ENCODE measurements at places on chromosomes 2 and 18.

- no peak for DNase-seq
Observed at GRCh38 chr2:71833855-71834560, 313.7 kb downstream of the CYP26B1 start.

DNA sequence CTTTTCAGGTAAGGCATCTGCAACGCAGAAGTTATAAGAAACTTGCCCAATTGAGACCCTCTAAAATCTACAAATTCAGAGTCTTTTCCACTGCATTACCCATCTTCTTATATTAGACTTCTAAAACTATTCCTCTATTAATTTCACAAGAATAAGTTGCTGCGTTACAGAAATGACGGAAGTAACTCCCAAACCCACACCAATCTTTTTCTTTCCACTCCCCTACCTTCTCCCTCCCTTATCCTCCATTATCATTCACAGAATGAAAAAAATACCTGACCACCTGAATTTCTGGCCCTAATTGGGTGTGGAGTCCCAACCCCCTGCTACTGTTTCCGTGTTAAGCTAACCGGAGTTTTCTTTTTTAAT lies 689 bp downstream of the RPRD1A start:
- peak; percentile 2 for DNase-seq

GRCh38 chr2:131682122-131682944 lies 154.6 kb downstream of the CCDC74A start:
- DNase-seq, result peak; percentile 83

DNA sequence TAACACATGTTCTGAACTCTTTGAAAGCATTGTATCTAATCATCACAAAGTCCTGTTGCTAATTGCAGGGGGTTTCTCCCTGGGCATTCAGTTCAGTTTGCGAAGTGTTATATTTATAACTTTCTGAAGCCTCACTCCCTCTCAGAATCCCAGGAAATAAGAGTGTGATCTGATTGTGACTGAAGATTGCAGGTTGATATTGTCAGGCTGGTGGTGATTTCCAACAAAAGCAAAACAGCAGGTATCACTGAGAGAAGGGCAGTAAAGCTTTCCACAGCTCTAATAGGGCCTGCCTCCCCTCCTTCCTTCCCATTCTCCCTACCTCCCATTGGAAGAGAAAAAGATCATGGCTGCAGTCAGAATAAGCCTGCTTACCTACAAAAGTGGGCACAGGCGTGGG lies 466.7 kb upstream of the FSHR start:
- no peak for DNase-seq

DNA sequence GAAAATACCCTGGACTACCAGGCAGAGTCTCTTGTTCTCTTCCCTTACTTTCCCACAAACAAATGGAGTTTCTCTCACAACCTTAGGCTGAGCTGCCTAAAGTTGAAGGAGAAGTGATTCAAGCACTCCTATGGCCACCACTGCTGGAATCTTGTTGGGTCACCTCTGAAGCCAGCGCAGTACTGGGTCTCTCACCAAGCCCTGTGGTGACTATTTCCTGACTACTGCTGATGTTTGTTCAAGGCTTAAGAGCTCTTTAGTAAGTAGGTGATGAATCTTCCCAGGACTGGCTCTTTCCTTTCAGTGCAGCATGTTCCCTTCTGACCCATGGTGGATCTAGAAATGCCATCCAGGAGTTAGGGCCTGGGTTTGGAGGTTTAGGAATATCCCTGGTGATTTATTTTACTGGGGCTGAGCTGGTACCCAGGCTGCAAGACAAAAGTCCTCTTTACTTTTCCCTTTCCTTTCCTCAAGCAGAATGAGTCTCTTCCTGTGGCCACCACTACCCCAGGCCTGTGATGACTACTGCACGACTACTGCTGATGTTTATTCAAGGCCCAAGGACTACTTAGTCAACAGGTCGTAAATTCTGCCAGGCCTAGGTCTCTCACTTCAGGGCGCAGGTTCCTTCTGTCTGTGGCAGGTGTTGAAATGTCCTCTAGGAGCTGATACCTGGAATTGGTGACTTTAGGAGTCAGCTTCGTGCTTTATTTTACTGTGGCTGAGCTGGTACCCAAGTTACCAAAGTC lies 121.8 kb downstream of the SLC4A10 start:
- DNase-seq, result no peak

DNA sequence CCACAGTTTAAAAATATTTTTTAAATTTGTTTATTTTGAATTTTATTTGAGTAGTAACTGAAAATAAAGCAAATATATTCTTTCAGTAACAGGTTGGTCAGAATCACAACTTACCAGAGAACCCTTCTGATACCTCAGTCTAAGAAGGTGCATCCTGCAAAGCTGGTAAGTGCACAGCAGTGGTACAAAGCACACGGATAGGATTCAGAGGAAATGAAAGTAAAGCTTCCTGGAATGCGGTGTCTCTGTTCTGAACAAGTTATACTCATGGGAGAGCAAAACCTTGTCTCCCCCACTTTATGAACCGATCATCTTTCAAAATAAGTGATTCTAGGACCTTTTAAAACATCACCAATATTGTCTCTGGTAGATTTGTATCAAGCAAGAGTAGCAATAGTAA lies 398.3 kb downstream of the TMX3 start:
- DNase-seq, result no peak

- no peak for DNase-seq
Observed at GRCh38 chr2:19700861-19701585, 200.8 kb downstream of the TTC32 start.

- DNase-seq, result no peak
Observed at GRCh38 chr2:151230627-151231140, 31.0 kb downstream of the RBM43 start.

DNA sequence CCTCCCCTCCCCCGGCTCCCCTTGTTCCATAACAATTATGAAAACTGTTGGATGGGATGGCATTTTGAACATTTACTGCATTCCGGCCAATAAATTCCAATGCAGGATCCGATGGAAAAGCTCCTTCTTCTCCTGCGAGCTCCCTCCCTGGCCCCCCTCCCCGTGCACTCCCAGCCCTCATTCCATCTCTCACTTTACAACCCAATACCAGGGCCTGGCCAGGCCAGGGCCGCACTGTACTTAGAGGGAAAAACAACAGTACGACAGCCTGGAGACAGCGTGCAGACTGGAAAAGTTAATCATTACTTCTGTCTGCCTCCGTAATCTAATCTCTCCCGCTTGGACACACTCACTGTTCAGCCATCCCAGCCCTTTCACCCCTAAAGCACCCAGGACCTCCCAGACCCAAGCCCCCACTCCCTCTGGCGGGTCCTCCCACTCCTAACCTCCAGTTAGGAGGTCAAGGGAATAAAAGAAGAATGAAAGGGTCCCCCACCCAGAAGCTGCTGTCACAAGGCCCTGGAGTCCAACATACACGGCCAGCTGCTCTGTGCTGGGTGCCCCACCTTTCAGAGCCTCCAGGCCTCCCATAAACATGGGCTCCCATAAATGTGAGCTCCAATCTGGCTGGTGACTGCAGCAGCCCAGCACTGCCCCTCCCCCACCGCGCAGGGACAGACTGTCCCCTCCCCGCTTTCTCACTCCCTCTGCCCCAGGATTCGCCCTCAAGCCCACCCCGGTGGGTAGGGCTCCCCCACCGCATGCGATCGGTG lies 20.6 kb downstream of the SMAD7 start:
- DNase-seq, result peak; percentile 62

- DNase-seq, result no peak
Observed at GRCh38 chr18:22265838-22266237, 96.4 kb downstream of the GATA6 start.

GRCh38 chr2:147181351-147182029 lies 663.3 kb upstream of the ACVR2A start:
- no peak for DNase-seq

- no peak for DNase-seq
Observed at GRCh38 chr2:237296756-237297155, 117.2 kb downstream of the COL6A3 start.

- DNase-seq, result no peak
Observed at GRCh38 chr2:217901835-217902378, 100.9 kb downstream of the TNS1 start.

DNA sequence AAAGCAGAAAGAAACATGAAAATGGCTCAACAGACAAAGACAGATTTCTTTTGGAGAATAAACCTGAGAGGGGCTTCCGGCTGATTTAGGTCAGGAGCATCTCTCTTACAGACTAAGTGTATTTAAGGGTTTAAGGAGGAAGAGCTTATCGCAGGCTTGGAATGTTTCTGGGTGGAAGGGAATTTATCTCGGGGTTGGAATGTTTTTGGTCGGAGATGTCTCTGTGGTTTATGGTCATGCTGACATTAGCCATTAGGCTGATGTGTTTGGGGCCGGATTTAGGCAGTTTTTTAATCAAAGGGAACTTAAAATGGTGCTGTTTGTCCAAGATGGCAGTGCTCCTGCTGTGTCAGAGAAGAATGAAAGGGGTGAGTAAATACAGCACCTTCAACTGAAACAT lies 14.4 kb upstream of the PSMA8 start:
- DNase-seq, result no peak

GRCh38 chr2:65137197-65137775 lies 7.4 kb upstream of the RAB1A start:
- DNase-seq, result no peak

DNA sequence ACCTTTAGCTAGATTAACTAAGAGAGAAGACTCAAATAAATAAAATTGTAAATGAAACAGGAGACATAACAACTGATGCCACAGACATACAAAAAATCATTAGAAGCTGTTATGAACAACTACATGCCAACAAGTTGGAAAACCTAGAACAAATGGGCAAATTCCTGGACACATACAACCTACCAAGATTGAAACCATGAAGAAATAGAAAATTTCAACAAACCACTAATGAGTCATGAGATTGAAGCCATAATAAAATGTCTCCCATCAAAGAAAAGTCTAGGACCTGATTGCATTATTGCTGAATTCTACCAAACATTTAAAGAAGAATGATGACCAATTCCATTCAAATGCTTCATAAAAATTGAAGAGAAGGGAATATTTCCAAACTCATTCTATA lies 54.3 kb downstream of the ST3GAL5 start:
- no peak for DNase-seq

DNA sequence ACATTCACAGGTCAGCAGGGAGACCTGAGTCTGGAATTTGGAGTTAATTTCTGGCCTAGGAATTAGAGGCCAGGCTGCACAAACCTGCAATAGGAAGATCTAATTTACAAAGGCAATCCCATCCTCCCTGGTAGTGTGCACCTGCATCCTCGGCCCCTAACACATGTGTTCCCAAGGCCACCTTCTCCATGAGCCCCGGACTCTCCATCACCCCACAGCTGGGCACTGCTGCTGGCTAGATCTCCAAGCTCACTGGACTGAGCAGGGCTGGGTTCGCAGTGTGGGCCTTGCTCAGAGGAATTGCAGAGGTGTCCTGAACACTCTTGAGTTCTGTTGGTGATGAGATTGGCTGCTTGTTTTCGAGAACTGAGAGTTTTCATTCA lies 162.6 kb upstream of the TWIST2 start:
- no peak for DNase-seq

DNA sequence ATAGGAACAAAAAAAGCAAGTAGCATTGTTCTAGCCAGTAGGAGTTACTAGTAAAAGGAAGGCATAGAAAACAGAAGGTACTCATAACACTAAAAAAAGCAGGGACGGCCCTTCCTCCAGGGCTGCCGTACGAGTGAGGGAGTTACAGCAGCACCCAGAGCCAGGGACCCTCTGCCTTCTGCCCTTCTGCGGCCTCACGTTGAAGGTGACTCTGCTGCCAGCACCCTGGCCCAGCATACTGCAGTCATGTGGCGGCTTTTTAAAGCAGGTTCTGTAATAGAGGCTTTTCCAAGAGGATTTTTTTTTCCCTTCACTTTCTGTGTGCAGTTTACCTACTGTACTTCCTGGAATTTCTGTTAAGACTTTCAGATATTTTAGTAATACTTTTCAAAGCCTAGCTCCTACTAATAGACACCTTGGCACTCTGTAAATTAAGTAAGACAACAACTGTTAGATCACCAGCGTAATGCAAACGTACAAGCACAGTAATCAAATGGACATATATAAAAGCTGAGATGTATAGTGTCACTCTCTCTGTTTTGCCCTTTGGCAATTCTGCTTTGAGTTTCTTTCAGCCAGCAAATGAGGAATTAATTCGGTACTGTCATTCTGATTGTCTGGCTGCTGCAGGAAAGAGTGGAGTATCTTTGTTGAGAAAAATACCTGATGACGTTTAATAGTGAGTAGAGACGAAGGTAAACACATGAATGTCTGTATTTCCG lies 161.5 kb downstream of the PTGR3 start:
- no peak for DNase-seq

- peak; percentile 45 for DNase-seq
Observed at GRCh38 chr2:120576509-120577474, 158.9 kb upstream of the GLI2 start.

GRCh38 chr18:48832938-48833700 lies 117.6 kb downstream of the SMAD7 start:
- DNase-seq, result peak; percentile 49

GRCh38 chr2:239944694-239945551 lies 80.2 kb downstream of the NDUFA10 start:
- no peak for DNase-seq

- no peak for DNase-seq
Observed at GRCh38 chr2:60023256-60023985, 530.0 kb downstream of the BCL11A start.

GRCh38 chr2:42984081-42984480 lies 191.7 kb upstream of the HAAO start:
- no peak for DNase-seq
